ENCODE measurements at places on chromosomes 13 and 19.

GRCh38 chr13:21917086-21918015 is 246.5 kb downstream of the FGF9 start:
- DNase-seq = no peak

DNA sequence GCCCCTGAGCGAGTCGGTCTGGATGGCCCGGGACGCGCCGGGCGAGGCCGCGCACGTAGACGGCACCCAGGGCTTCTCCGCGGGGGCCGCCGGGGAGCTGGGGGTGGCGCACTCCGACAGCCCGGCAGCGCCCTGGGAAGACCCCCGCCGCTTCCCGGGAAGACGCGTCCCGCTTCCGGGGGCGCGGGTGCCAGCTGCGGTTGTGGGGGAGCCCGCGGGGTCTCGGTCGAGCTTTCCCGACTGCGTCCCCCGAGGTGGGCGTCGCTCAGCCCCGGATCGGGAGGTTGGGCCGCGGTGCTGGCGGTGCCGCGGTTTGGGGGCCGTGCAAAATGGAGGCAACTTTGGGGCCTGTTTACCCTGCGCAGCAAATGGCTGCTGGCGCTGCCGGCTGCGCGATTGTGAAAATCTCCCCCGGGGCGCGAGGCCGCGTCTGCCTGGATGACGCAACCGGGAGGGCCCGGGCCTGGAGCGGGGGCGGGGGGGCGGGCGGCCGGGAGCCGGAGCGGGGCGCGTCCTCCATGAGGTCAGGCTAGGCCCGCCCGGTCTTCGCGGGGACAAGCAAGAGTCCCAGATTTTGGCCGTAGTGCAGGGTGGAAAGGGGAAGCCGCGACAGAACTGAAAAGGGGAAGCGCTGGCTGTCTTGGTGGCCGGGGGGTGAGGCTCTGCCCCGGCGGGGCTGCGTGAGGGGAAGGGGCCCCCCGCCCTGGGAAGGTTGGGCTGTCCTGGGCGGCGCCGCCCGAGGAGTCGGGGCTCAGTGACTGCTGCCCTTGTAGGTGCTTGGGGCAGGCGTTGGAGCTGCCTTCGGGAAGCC is 11.3 kb downstream of the PEAK3 start:
- DNase-seq = peak; percentile 73

GRCh38 chr19:50602935-50603334 is 34.7 kb upstream of the LRRC4B start:
- DNase-seq = no peak

- no peak for DNase-seq
Observed at GRCh38 chr13:78826312-78826711, 167.4 kb upstream of the OBI1 start.

DNA sequence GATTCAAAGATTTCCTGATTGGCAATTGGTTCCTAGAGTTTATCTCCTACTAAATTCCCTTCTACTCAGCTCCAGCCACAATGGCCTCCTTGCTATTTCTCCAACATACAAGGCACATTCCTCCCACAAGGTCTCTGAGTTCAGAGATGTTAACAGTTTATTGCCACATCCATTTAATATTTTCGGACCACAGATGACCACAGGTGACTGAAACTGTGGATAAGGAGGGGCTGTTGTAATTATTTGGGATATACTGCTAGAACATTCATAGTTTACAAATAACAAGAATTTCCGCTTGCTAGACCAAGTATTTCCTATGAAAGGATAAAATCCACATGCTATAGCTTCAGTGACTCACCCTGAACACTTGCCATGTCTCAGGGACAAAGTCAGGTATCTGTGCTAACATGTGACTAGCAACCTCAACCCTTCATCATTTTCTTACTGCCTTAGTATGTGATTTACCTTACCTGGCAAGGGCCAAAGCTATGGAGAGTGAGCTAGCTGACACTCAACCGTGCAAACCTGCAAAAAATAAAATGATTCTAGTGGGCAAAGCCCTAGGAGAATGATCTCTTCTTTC is 117.7 kb downstream of the TBC1D4 start:
- no peak for DNase-seq

DNA sequence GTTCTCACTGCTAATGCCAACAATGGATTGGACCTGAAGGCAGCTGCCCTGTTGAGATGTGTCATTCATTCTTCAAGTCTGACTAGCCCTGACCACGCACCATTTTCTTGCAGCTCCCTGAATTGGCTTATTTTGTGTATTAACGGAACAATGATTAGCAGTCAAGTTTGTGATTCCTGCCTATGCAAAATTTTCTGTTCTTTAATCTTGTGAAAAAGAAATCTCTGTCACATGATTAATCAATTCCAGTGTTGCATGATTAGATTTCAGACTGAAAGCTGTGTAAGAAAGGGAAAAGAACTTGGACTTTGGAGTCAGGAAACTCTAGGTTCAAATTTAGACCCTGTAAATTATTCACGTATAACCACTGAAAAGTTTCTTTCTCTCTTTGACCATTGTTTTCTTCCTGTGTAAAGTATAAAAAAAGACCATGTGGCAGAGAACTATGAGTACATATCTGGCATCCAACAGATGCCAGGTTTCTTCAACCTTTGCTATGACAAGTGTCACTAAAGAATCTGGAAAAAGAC is 64.5 kb upstream of the SLC10A2 start:
- DNase-seq = no peak

DNA sequence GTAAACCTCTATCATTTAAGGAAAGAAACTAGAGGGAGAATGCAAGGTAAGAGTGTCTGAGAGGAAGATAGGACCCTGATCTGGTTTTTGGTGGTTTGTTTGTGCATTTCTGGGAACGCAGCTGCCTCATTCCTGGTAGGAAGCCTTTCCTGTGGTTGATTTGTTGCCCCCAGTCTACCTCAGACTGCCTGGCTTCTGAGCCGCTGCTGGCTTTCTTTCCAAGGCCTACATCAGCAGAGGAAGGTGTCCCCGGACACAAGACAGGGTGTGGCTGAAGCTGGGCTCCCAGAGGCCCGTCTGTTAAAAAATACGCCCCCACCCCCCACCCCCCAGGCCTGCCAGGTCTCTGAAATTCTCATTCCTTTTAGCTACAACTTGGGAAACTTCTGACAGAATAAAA is 42.6 kb downstream of the C13orf42 start:
- no peak for DNase-seq

GRCh38 chr19:1053176-1054101 is 13.5 kb upstream of the ARHGAP45 start:
- DNase-seq = no peak
